ENCODE measurements at places on chromosomes 16 and 17. TPM values are rescaled to one million over a fixed set of nuclear protein-coding genes. Genes with fewer than 3 reads are reported as not detected.
A peak's percentile ranks its signal among the peaks of the same experiment; 100 is the strongest.

The CDR2 gene
- total RNA-seq = 42.5 TPM

The RCVRN gene
- not detected for total RNA-seq

- H3K27me3 ChIP-seq = no peaks in the 10 kb centered on the region
- H3K4me3 ChIP-seq = peak overlapping the region; percentile 46
- peaks cover 4% of the 10 kb centered on the region for H3K4me1 ChIP-seq
- peak overlapping the region; percentile 78 for H3K27ac ChIP-seq
Measured at GRCh38 chr16:67235816-67236562, 9.1 kb downstream of the TMEM208 start.

DNA sequence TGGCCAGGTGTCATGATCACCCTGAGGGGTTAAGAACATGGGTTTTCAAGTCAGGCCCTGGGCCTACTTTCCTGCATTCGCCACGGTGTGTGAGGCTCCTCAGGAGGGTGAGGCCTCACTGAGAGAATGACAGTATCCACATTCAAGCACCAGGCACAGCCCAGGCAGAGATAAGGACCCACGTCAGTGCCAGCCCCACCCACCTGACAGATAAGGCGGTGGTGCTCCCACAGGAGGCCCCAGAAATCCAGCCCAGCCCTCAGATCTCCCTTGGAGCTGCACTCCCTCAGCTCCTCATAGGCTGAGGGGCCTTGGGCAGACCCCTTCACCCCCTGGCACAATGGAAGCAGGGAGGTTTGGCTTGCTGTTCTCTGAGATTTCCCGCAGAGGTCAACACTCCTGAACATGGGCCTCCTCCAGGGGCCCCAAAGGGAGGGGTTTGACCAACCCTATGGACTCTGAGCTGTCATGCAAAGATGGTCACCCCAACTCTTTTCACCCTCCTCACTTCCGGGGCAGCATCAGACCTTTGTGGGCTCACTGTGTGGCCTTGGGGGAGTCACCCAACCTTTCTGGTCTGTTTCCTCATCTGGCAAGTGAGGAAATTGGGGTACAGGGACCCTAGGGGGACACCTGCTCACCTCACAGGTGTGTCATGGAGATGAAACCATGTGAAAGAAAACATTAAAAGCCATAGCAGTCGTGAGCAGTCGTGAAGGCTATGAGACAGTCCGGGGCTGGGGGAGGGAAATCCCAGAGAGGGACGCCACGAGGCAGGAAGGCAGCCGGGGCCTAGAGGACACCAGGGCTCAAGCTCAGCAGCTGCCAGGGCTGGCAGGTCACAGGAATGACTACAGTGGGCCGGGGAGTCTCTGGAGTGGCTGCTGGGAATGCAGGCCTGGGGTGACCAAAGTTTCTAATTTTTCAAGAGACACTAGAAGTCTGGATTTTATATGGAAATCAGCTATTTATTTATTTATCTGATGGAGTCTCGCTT is 15.4 kb downstream of the PLLP start:
- H3K27me3 ChIP-seq = no peaks in the 10 kb centered on the region
- H3K27ac ChIP-seq = peak overlapping the region; percentile 58
- no peaks in the 10 kb centered on the region for H3K36me3 ChIP-seq
- DNase-seq = no peak
- H3K4me3 ChIP-seq = no peak overlapping the region

The KRTAP1-5 gene
- total RNA-seq = not detected

- no peak overlapping the region for H3K27ac ChIP-seq
- no peaks in the 10 kb centered on the region for H3K4me1 ChIP-seq
- H3K4me3 ChIP-seq = no peak overlapping the region
- H3K36me3 ChIP-seq = no peaks in the 10 kb centered on the region
- DNase-seq = no peak
- H3K27me3 ChIP-seq = peaks cover 19% of the 10 kb centered on the region
Measured at GRCh38 chr16:81296631-81297030, 18.1 kb upstream of the GAN start.

- peaks cover 9% of the 10 kb centered on the region for H3K27me3 ChIP-seq
- H3K27ac ChIP-seq = no peak overlapping the region
- peaks cover 14% of the 10 kb centered on the region for H3K4me1 ChIP-seq
- H3K4me3 ChIP-seq = no peak overlapping the region
Measured at GRCh38 chr16:56279132-56279531, 87.8 kb downstream of the GNAO1 start.

GRCh38 chr16:56481468-56482122 is 30.2 kb downstream of the OGFOD1 start:
- no peak overlapping the region for H3K27ac ChIP-seq
- peaks cover 22% of the 10 kb centered on the region for H3K4me1 ChIP-seq
- H3K36me3 ChIP-seq = peaks cover 21% of the 10 kb centered on the region
- H3K4me3 ChIP-seq = no peak overlapping the region
- no peak for DNase-seq

DNA sequence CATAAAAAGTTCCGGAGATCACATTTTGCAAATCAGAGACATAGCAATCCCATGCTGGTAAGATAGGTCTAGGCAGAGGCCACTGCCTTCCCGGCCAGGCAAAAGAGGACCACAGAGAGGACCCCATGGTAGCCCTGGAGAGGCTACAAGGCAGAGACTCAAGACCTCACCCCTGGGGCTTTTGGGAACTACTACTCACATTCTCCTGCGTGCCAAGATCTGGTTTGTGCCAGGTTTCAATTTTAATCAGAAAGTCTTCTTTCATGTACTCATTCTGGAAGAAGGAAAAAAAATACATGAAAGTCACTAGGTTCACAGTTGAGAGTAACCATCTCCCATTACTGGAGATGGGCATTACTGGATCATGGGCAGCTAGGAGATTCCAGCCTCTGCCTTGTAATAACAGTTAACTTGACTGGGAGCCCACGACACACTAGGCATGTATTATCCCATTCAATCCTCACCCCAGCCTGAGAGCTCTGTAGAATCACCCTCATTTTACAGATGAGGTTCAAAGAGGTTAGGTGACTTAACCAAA is 21.2 kb downstream of the PITPNA start:
- no peak overlapping the region for H3K27ac ChIP-seq
- no peak overlapping the region for H3K4me3 ChIP-seq
- H3K36me3 ChIP-seq = peaks cover 16% of the 10 kb centered on the region

GRCh38 chr17:30296499-30297080 is 4.8 kb upstream of the BLMH start:
- H3K27me3 ChIP-seq = no peaks in the 10 kb centered on the region
- H3K4me1 ChIP-seq = peaks cover 7% of the 10 kb centered on the region
- H3K4me3 ChIP-seq = no peak overlapping the region
- no peak for DNase-seq

GRCh38 chr16:3830625-3831254 is 49.8 kb downstream of the CREBBP start:
- peaks cover 33% of the 10 kb centered on the region for H3K36me3 ChIP-seq
- H3K27me3 ChIP-seq = no peaks in the 10 kb centered on the region
- DNase-seq = no peak

DNA sequence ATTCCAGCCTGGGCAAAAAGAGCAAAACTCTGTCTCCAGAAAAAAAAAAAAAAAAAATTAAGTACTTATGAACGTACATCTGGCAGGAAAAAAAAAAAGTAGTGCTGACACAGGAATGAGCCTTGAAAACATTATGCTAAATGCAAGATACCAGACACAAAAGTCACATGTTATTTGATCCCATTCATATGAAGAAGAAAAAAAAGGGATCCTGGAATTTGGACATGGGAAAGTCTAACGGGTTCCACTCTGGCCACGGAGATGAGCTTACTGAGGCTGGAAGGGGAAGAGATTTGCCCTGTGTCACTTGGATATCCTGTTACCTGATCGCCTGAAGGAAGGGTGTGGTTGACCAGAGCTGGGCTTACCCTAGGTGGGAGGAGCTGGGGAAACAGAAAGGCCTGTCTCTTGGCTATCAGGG is 251.9 kb downstream of the PARN start:
- H3K4me1 ChIP-seq = peaks cover 3% of the 10 kb centered on the region
- no peaks in the 10 kb centered on the region for H3K36me3 ChIP-seq
- H3K27ac ChIP-seq = no peak overlapping the region
- no peak for DNase-seq
- H3K27me3 ChIP-seq = no peaks in the 10 kb centered on the region

GRCh38 chr17:74623693-74624093 is at the start of gene CD300E:
Gene CD300E (minus strand): TSS chr17:74623738. CDS start chr17:74623621, 117 bp downstream.
- H3K27me3 ChIP-seq = peaks cover 36% of the 10 kb centered on the region
- no peaks in the 10 kb centered on the region for H3K36me3 ChIP-seq
- H3K27ac ChIP-seq = no peak within 1 kb of the TSS
- DNase-seq = no peak
- H3K4me3 ChIP-seq = no peak within 1 kb of the TSS
- no peaks in the 10 kb centered on the region for H3K4me1 ChIP-seq

DNA sequence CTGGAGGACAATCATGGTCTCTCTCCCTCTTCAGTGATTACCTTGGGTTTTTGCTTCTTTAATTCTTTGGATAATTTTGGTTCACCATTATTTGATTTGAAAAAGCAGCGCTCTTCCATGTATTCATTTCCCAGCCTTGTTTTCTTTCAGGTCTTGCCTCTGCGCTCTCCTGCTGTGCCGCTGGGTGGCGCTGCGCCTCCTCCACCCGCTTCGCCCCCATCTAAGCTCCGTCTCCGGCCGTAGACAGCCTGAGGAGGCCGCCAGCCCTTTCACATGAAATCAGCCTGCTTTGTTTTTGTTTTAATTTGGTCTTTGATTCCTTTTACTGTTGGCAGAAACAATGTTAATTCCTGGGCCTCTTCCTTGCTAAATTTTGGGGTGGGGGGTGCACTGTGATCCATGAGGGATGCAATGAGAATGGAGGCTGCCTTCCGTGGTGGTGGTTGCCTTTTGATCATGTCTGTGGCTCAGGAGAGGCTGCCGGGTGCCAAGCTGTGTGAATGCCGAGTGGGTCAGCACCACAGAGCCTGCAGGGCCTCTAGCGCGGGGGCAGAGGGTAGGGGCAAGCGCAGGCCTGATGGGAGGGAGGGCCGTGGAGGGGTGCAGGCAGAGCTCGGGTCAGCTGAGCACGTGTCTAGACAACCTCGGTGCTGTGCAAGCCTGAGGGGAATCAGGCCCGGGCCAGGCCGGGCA is 64.1 kb downstream of the PLD6 start:
- peak; percentile 63 for DNase-seq
- H3K4me1 ChIP-seq = peaks cover 6% of the 10 kb centered on the region
- no peak overlapping the region for H3K4me3 ChIP-seq

GRCh38 chr16:35642322-35642835 is 2183.0 kb downstream of the TP53TG3F start:
- DNase-seq = no peak
- no peaks in the 10 kb centered on the region for H3K36me3 ChIP-seq
- H3K4me3 ChIP-seq = no peak overlapping the region
- no peaks in the 10 kb centered on the region for H3K27me3 ChIP-seq
- no peaks in the 10 kb centered on the region for H3K4me1 ChIP-seq
- no peak overlapping the region for H3K27ac ChIP-seq

DNA sequence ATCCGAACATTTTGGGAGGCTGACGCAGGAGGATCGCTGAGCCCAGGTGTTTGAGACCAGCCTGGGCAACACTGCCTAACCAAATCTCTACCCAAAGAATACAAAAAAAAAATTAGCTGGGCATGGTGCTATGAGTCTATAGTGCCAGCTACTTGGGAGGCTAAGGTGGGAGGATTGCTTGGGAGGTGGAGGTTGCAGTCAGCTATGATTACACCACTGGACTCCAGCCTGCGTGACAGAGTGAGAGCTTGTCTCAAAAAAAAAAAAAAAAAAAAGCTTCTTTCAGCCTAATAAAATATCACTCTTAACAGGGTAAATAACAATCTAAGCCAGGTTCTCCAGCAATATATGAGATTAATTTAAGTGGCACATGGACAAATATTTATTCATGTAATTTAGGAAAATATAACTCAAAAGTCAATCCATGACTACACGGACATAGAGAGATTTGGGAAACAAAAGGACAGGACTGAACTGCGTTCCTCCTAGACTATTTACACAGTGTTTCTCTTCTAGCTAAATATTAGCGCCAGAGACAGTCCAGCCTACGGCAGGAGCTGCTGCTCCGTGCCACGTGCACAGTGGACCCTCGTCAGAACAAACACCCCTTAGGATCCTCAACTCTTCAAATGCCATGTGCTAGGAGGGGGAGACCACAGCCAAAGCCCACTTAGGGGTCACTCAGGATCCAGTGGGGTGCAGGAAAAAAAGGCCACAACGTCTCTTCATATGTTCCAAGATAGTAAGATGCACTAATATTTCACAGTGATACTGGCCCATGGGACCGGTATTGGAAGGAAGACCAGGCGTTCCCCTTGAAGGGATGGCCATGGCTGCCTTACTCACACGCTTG is 8.7 kb downstream of the USP36 start:
- no peak overlapping the region for H3K27ac ChIP-seq
- no peak overlapping the region for H3K4me3 ChIP-seq
- H3K4me1 ChIP-seq = peaks cover 6% of the 10 kb centered on the region
- peaks cover 59% of the 10 kb centered on the region for H3K36me3 ChIP-seq
- DNase-seq = no peak
- H3K27me3 ChIP-seq = no peaks in the 10 kb centered on the region

- H3K4me3 ChIP-seq = peak overlapping the region; percentile 98
- H3K27me3 ChIP-seq = no peaks in the 10 kb centered on the region
- peak overlapping the region; percentile 90 for H3K27ac ChIP-seq
- no peak for DNase-seq
- H3K36me3 ChIP-seq = peaks cover 53% of the 10 kb centered on the region
- H3K4me1 ChIP-seq = peaks cover 64% of the 10 kb centered on the region
Measured at GRCh38 chr16:11852092-11852809, 909 bp upstream of the RSL1D1 start.

- peaks cover 4% of the 10 kb centered on the region for H3K27me3 ChIP-seq
- peak overlapping the region; percentile 76 for H3K27ac ChIP-seq
- peak; percentile 30 for DNase-seq
- H3K36me3 ChIP-seq = no peaks in the 10 kb centered on the region
Measured at GRCh38 chr17:40443988-40444899, 994 bp downstream of the IGFBP4 start.

- H3K27ac ChIP-seq = no peak overlapping the region
- no peaks in the 10 kb centered on the region for H3K27me3 ChIP-seq
- no peaks in the 10 kb centered on the region for H3K36me3 ChIP-seq
- no peak overlapping the region for H3K4me3 ChIP-seq
Measured at GRCh38 chr16:88484505-88485365, 31.7 kb downstream of the ZFPM1 start.

DNA sequence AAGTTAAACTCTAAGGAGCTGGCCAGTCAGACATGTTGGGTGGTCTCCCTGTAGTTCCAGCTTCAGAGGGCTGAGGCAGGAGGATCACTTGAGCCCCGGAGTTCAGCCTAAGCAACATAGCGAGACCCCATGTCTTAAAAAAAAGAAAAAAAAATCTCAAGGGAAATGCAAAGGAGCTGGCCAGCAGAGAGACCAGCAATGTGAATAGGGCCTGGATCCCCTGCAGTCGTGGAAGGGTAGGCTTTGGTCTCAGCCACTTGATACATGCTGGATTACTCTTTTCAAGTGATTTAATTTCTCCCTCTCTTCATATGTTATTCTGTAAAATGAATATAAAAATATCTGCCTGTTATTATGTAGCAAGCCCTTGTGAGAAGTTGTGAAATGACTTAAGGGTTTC is 207.7 kb downstream of the SPECC1 start:
- no peak overlapping the region for H3K4me3 ChIP-seq
- no peaks in the 10 kb centered on the region for H3K27me3 ChIP-seq
- no peaks in the 10 kb centered on the region for H3K4me1 ChIP-seq
- H3K36me3 ChIP-seq = no peaks in the 10 kb centered on the region
- DNase-seq = no peak

The KIF2B gene
- not detected for total RNA-seq

GRCh38 chr16:78648517-78648916 is 549.1 kb downstream of the WWOX start:
- no peak overlapping the region for H3K27ac ChIP-seq
- H3K27me3 ChIP-seq = no peaks in the 10 kb centered on the region
- no peak for DNase-seq
- H3K4me1 ChIP-seq = no peaks in the 10 kb centered on the region
